ENCODE measurements at places on chromosomes 13 and 19. TPM values are rescaled to one million over a fixed set of nuclear protein-coding genes. Genes with fewer than 3 reads are reported as not detected.

The SWSAP1 gene
- total RNA-seq = 2.5 TPM

DNA sequence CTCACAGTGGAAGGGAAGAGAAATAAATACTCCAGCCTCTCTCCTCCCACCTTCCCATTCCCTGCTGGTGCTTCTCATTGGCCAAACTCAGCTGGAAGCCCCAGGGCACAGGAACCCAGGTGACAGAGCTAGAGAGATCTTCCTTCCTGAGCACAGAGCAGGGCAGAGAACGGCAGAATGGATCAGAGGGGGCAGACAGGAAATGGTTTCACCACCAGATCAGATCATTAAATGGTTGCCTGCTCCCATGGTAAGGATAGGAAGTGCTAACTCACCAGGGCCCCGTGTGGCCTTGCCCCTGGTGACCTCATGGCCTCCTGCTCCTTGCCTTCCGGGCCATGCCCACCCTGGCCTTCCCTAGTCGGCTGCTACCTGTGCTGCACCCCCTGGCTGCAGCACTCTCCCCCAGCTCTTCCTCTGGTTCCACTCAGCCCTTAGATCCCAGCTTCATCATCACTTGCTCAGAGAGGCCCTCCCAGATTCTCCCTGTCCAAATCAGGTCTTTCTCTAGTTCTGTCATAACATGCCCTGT is 108.7 kb downstream of the DPF1 start:
- peaks cover 33% of the 10 kb centered on the region for H3K36me3 ChIP-seq
- H3K4me1 ChIP-seq = no peaks in the 10 kb centered on the region
- H3K27me3 ChIP-seq = no peaks in the 10 kb centered on the region
- no peak overlapping the region for H3K4me3 ChIP-seq
- no peak for DNase-seq
- H3K27ac ChIP-seq = no peak overlapping the region

DNA sequence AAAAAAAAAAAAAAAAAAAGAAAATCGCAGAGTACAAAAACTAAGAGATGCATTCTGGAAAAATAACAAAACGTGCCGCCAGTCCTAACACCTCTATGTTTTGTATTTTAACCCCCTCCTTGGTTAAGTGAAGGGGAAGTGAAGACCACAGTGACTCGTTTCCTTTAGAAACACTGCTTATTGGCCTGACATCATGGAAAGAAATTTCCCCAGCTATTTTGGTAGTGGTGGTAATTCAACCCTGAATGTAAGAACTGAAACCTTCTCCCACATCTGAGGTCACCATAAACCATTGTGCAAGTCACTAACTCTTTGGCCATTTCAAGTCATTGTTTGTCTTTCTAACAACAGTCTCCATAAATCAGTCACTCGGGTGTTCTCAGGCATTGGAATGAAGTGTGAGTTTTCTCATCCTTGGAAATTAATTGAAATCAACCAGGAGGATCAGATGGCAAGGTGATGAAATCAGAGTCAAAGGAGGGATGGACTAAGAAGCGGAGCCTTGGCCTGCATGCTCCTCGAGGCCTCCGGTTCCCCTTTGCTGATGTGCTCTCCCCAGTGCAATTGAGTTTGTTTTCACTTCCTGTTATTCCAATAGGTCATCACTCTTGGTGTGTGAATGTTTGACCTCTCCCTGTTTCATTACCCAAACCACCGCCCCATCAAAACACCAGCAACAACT is 443.9 kb downstream of the FGF9 start:
- H3K27ac ChIP-seq = no peak overlapping the region
- H3K27me3 ChIP-seq = no peaks in the 10 kb centered on the region
- no peaks in the 10 kb centered on the region for H3K36me3 ChIP-seq
- DNase-seq = no peak
- no peak overlapping the region for H3K4me3 ChIP-seq
- H3K4me1 ChIP-seq = no peaks in the 10 kb centered on the region

- no peak for DNase-seq
- peaks cover 39% of the 10 kb centered on the region for H3K27me3 ChIP-seq
- no peaks in the 10 kb centered on the region for H3K36me3 ChIP-seq
- no peak overlapping the region for H3K4me3 ChIP-seq
- H3K27ac ChIP-seq = no peak overlapping the region
Observed at GRCh38 chr13:99996381-99996973, 14.9 kb downstream of the ZIC2 start.

GRCh38 chr19:15788594-15789270 is 1.3 kb downstream of the OR10H5 start:
- H3K4me1 ChIP-seq = peaks cover 12% of the 10 kb centered on the region
- H3K36me3 ChIP-seq = no peaks in the 10 kb centered on the region
- H3K27ac ChIP-seq = no peak overlapping the region

Data from HCT116 (cell line).